ENCODE measurements at places on chromosomes 2 and 18.

DNA sequence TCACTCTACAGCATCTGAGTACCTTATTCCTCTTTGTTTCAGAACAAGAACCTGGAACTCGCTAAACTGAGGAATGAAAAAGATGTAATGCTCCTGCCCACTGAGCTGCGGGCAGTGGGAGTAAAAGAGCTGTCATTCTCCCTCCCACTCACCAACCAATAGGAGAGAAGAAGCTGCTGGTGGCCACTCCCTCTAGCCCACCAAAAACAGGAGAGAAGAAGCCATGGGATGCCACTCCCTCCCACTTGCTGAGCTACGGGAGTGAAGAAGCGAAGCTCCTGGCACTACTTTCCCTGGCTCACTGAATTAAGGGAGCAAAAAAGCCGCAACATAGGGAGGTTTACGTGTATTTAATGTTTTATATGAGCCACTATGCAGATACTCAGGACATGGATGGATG lies 53.7 kb downstream of the RIT2 start:
- no peak for DNase-seq

GRCh38 chr2:227326783-227327182 lies 1.7 kb downstream of the MFF start:
- no peak for DNase-seq

GRCh38 chr18:49072524-49072934 lies 121.8 kb upstream of the SMAD7 start:
- no peak for DNase-seq

DNA sequence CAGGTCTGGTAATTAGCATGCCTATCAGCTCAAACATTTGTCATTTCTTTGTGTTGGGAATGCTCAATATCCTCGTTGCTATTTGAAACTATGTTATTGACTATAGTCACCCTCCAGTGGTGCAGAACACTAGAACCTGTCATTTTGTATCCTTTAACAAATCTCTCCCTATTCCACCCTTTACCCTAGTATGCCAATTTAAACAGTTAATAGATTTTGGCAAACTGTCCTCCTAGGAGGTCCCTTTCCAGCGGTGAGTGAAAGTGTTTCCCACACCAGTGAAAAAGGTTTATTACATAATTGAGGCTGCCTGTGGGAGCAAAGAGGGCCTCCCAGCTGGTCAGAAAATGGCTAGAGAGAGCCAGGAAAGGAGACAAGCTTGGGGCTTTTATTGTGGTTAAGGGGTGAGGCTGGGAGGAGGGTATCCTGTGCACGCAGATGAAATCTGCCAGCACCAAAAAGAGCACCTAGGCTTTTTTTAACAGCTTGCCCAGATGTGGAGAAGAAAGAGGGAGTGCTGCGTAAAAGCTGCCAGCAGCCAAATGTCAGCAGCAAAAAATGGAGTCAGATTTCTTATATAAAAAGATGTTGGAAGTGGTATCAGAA lies 1.8 kb upstream of the DRC1 start:
- DNase-seq = no peak

DNA sequence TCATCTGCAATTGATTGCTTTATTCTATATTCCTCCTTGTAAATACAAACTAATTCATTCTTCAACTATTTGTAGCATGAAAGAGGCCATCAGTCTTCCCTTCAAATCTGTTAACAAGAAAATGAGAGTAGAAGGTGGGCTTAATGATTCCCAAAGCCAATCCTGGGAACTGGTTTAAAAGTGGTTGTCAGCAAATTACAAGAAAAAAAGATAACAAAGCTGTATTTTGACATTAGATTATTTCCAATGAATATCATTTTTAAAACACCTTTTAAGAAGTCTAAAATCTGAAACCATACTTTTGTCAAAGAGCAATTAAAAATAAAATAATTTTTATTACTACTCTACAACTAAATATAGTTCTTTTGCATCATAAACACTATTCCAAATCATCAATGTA lies 139.2 kb downstream of the DYM start:
- DNase-seq = no peak

- DNase-seq = no peak
Observed at GRCh38 chr2:145064511-145064910, 544.6 kb upstream of the ZEB2 start.

DNA sequence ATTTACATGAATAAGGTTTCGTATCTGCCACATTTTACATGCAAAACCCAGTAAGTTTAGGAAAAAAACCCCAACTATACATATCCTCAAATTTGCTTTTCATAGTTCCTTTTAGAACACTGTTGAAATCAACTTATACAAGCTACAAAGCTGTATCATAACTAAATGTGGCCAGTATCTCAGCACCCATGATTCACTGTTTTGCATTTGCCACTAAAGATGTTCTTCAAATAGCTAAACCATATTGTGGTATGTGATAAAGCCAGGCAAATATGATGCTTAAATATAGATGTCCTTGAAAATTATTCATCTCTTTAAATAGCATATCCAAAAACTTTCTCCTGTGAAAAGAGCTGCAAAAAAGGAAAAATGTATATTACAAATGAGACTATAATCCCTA lies 29.9 kb downstream of the ROCK2 start:
- no peak for DNase-seq

DNA sequence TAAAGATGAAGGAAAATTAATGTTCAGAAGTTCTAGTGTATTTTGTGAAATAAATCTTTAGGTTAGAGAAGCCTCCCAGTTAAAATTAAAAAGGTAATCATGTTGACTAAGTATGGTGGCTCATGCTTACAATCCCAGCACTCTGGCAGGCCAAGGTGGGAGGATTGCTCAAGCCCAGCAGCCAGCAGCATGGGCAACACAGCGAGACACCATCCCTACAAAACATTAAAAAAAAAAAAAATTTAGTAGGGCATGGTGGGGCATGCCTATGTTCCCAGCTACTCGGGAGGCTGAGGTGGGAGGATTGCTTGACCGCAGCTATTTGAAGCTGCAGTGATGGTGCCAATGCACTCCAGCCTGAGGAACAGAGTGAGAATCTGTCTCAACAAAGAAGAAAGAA lies 17.9 kb downstream of the XPO1 start:
- DNase-seq = no peak

DNA sequence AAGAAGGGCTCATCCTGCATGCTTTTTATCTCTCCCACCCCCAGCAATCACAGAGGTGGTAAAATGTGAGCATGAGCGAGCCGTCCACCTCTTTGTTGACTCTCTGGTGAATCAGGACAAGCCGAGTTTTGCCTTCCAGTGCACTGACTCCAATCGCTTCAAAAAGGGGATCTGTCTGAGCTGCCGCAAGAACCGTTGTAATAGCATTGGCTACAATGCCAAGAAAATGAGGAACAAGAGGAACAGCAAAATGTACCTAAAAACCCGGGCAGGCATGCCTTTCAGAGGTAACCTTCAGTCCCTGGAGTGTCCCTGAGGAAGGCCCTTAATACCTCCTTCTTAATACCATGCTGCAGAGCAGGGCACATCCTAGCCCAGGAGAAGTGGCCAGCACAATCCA lies 19.5 kb downstream of the LIPG start:
- no peak for DNase-seq

DNA sequence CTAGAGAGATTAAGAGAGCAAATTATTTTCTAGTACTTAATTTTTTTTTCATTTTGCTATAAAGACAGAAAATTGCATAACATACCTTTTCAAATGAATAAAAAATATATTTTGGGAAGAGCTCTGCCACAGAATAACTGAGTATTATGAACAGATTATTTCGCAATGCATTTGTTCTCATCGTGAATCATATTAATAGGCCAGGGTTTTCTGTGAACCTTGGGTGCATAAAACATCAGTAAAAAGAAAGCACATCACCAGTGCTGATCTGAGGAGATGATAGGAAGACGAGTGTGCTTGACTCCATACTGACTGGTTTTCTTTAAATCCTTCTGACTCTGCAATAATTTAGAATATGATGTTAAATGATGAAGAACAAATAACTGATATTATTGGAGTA lies 409.1 kb downstream of the CPS1 start:
- no peak for DNase-seq

GRCh38 chr2:143937723-143938350 lies 582.1 kb downstream of the ZEB2 start:
- DNase-seq = no peak

GRCh38 chr2:100986157-100986556 lies 15.9 kb upstream of the RPL31 start:
- DNase-seq = no peak

GRCh38 chr18:59143441-59143840 lies 3.8 kb downstream of the SEC11C start:
- DNase-seq = no peak

DNA sequence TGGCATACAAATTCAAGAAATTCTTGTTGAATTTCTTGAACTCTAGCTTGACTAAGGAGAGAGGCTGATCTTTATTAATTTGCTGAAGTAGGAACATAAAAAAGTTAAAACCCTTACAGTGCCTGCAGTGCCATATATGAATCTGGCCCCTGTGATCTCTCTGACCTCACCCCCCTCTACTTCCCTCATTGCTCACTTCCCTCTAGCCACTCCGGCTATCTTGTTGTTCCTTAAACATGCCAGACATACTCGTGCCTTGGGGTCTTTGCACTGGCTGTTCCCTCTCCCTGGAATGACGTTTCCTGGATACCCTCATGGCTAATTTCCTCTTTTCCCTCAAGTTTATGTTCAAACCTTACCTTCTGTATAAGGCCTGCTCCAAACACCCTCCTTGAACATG lies 246.3 kb upstream of the SIX2 start:
- DNase-seq = no peak

DNA sequence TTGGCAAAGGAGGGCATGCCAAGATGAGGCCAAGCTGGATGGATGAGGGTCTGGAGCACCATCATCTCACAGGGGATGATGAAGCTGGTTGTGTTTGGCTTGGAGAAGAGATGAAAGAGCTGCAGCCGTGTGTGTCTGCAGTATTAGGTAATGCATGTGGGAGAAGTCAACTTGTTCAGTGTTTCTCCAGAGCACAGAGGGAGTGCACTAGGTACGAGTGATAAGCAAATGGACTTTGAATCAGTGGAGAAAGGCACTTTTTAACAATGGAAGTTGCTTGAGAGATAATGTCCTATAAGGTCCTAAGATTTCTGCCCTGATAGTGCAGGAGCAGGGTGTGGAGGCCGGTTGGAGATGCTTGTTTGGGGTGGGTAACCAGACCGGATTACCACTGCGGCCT lies 36.0 kb downstream of the SLC14A2 start:
- DNase-seq = no peak

DNA sequence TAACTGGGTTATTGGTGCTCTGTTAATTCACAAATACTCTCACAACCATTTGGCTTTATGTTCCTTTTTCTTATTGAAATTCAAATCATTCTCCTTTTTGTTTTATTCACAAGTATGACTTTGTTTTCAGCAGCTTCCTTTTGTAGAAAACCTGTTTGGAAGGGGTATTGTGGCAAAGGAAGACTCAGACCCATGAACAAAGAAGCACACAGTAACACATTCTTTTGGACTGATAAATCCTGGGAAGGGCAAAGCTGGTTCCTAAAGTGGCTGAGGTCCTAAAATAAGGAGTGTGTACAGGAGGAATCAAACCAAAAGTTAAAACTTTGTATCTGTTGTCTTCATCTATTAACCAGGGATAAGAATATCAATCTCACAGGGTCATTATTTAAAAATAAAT lies 374.7 kb upstream of the FIGN start:
- DNase-seq = no peak

DNA sequence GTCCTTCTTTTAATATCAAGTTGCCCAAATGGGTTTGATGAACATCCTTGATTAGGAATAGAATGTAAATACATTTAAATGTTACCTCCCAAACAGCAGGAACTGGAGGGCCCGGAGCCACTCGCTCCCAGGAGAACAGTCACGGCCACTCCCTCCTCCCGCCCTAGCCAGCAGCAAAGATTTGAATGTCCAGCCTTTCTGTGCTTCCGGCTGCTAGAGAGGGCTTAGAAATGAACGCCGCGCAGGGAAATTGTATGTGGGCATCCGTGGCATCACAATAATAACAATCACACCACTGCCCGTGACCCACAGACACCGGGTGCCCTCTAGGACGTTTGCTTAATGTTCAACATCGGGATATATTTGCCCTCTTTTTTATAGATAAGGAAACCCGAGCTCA lies 164.9 kb upstream of the SALL3 start:
- DNase-seq = no peak

DNA sequence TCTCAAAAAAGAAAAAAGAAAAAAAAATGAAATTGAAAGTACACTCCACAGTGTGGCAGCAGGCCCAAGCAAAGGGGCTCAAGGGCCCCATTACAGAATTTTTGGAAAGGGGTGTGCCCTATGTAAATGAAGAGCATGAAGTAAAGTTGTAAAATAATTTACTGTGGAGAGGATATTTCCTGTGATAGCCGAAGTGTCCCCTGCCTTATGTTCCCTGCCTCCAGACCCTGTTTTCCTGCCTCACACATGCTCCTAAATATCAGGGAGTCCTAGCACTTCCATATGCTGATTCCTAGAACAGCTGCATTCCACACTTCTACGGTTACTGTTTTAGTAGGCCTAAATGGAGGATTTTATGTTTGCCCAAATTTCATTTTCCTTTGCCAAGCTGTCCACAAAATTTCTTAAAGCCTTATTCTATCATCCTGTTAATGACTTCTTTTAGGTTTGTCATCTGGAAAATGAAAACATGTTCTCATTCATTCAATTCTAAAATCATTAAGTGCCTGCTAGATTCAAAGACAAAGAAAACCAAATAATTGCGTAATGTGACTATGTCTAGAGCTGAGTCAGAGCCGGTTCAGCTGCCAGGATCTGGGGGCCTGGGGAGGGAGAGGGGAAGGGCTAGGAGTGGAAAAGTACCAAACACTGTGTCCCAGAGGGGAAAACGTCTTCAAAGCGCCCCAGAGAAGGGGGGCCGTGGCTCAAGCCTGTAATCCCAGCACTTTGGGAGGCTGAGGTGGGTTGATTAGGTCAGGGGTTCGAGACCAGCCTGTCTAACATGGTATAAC lies 25.9 kb upstream of the IMPA2 start:
- no peak for DNase-seq

GRCh38 chr2:239824046-239824694 lies 201.0 kb downstream of the NDUFA10 start:
- no peak for DNase-seq

- DNase-seq = peak; percentile 26
Observed at GRCh38 chr2:26692279-26692896, at the start of gene KCNK3. Gene KCNK3 (plus strand): TSS chr2:26692722. CDS start chr2:26692876, 154 bp downstream.

DNA sequence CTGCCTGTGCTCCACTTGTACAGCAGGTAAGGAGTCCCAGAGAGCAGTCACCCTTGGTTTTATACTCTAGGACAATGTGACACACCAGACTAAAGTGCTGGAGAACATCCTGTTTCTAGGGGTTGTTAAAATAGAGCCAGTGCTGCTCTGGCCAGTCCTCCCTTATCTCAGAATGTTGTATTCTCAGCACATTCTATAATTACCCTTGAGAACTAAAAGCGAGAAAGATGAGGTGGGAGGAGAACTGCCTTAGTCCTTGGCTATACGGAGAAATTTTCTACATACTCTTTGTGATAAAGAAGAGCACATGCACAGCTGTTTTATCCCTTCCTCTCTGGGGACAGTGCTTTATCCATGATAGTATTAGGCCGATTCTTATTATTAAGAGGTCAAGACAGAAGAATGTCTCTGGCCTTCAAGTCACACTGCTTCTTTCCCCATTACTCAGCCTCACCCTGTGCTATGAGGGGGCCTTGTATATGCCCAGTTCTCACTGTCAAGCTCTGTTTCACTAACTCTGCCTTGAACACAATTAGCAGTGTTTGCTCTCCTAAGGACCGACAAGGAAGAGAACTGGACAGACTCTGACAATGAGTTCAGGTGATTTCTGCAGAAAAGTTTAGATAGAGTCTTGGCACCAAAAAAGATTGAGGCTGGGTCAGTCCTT lies 385.8 kb downstream of the TRIB2 start:
- no peak for DNase-seq
